ENCODE measurements at places on chromosomes 3 and 15.

- DNase-seq = no peak
Observed at GRCh38 chr3:80676866-80677265, 909.1 kb upstream of the ROBO1 start.

DNA sequence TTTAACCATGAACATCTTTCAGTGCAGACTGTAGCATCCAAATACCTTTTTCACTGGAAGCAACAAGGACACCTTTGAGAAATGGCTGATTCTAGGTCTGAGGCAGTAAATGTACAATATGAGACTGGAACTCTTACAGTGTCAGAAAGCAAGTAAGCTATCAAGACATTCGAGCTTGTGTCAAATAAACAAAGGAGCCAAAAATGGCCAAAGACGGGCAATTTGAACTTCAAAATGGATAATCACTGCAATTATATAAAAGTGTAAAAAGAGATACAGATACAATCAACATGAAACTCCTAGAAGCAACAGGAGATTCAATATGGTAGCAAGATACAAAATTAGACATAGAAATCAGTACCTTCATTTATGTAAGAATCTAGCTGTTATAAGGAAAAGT is 138.5 kb upstream of the CCDC54 start:
- DNase-seq = no peak

DNA sequence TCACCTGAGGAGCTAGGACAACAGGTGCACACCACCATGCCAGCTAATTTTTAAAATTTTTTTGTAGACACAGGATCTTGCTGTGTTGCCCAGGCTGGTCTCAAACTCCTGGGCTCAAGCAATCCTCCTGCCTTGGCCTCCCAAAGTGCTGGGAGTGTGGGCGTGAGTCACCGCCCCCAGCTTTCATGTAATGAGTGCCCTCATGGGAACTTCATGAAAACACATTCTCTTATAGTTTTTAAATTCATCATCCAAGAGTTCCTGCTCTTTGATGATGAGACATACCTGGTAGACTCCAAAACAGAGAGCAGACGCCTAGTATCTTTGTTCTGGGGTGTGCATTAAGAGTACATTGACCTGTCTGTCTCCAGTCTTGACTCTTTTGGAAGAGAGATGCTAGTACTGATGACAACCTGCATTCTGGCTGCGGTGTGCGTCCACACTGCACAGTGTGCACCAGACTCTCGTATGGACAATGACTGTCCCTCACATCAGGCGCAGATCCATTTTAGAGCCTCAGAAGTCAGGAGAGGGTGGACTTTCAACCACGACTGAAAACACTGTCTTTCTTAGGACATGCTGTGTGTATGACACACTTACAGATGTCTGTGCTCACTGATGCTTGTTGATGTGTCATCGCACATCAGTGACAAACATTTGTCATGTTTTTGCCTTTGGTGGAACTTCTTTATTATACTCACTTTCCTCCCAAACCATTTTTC is 2.0 kb downstream of the NRROS start:
- DNase-seq = no peak

- DNase-seq = no peak
Observed at GRCh38 chr3:146589899-146590508, 15.1 kb downstream of the PLSCR5 start.

GRCh38 chr3:13352621-13353131 is 67.4 kb downstream of the NUP210 start:
- DNase-seq = no peak

- DNase-seq = no peak
Observed at GRCh38 chr3:99846477-99847160, 29.0 kb downstream of the CMSS1 start.

GRCh38 chr3:120393761-120394160 is 44.6 kb upstream of the LRRC58 start:
- no peak for DNase-seq

- no peak for DNase-seq
Observed at GRCh38 chr3:151299006-151299405, 17.6 kb downstream of the GPR87 start.

GRCh38 chr3:44439499-44440295 is 37.8 kb downstream of the ZNF445 start:
- DNase-seq = no peak

GRCh38 chr15:67170143-67170925 is 84.1 kb downstream of the AAGAB start:
- no peak for DNase-seq

GRCh38 chr3:127676456-127676855 is 3.7 kb downstream of the ABTB1 start:
- no peak for DNase-seq

DNA sequence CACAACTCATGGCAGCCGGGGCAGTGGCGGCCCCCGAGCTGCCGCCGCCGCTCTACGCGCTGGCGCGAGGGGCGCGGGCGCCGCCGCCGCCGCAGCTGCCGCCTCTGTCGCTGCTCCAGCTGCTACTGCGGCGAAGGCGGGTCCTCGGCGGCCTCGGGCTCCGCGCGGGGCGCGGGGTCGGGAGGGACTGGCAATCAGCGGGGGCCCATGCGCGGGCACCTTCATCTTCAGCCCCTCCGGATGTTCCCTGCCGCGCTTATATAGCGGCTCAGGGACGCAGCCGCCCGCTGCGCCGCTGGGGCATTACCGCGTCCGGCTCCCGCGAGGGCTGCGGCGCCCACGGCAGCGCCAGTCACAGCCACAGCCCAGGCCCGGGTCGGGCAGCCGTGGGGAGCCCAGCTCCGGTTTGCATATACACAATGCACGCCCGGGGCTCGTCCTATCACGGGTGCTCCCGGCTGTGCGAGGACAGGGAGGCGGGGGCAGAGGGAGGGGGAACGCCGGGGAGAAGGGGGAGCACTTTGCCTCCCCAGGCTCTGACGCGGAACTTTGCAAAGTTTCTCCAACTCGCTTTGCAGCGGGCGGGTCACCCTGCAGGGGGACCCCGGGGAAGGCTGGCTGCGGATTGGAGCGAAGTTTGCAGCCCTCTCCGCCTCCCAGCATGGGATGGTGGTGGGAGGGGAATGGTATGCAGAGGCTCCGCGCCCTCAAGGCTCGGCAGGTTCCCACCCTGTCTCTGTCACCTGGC is at the start of gene VGLL3:
TSS of gene VGLL3 (minus strand) at position 416 of the 748 bp plus-strand sequence. CDS start at position 10, 406 bp downstream.
- DNase-seq = peak; percentile 83

DNA sequence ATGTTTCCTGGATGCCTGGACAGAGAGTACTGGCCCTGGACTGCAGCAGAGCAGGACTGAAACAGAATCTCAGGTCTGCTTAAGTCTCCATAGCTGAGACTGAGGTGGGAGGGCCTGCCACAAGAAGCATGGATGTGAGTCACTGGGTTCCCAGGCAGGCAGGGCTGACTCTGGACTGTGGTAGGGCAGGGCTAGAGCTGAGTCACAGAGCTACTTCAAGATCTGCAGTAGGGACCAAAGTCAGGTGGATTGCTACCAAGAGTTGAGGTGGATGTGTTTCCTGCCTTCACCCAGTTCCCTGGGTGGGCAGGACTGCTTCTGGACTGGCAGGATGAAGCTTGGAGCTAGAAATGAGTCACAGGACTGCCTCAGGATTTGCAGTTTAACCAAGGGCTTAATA is 282.9 kb downstream of the AGBL1 start:
- no peak for DNase-seq

GRCh38 chr3:9347887-9348286 is 15.0 kb upstream of the THUMPD3 start:
- DNase-seq = no peak

DNA sequence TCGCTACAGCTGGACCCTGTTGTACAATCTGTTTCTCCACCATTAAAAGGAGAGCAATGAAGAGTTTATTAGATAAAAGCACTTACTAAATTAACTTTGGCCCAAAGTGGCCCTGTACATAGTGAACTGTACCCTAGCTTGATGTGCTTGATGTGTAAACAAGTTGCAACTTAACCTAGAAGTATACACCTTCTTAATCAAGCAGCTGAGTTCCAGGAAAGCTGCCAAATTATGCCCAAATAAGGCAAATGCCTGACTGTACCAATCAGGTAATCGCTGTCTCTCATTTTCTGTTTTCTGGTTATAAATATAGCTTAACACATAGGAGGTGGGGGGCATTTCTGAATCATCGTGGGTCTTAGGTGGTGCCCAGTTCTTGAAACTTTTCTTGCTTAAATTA is 704.8 kb upstream of the CBLB start:
- no peak for DNase-seq

GRCh38 chr3:46575577-46576222 is 9.6 kb upstream of the LRRC2 start:
- DNase-seq = no peak

DNA sequence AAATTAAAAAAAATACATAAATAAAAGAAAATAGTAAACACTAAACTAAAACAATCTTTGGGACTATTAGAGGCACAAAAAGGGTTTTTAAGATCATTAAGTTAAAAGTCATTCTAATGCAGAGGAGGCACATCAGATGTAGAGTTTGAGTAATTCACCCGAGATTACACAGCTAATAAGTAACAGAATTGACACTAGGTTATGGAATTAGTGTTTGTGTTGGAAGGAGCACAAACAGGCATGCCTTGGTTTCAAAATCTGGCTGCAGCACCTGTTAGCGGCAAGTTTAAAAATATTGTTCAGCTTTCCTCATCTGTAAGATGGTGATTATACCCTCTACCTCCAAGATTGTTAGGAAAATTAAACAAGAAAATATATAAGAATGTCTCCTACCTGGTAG is 39.0 kb downstream of the RASA2 start:
- no peak for DNase-seq

- peak; percentile 39 for DNase-seq
Observed at GRCh38 chr15:60507596-60508424, 28.9 kb upstream of the ICE2 start.

GRCh38 chr3:85162905-85163304 is 204.1 kb downstream of the CADM2 start:
- no peak for DNase-seq

Measured in fibroblast of skin of left biceps (primary cell).